ENCODE measurements at places on chromosomes 1 and 21. TPM values are rescaled to one million over a fixed set of nuclear protein-coding genes. Genes with fewer than 3 reads are reported as not detected.

DNA sequence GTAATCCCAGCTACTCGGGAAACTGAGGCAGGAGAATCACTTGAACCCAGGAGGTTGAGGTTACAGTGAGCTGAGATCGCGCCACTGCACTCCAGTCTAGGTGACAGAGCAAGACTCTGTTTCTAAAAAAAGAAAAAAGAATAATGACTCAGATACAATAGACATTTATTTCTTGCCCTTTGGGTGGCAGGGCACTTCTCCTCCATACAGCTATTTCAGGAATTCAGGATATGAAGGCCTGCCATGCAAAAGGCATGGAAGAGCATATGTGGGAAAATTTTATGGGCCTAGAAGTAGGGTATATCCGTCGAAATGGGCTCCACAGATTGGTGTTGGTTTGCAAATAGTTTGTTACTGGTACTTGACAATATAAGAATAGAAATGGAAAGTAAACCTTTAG is 20.2 kb upstream of the POGZ start:
- no peak for DNase-seq

DNA sequence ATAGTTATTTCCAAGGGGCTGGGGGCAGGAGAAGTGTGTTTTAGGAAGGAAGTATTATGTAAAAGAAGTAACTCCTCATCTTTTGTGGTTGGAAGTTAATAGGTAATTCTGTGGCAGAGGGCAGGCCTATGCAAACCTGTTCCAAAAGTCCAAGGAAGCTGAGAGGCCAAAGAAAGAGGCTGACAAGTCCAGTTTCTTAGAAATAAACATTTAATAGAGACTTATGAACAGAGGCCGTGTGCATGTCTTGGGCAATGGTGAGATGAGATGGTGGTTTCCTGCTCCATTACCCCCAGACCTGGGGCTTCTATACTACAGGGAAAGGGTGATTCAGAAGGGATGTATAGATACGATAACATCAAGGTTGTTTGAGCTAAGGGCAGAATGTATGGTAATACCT is 7.6 kb upstream of the CA14 start:
- DNase-seq, result no peak

DCDC2B gene
- not detected for total RNA-seq

AKT3 gene
- total RNA-seq, result 8.0 TPM

DNA sequence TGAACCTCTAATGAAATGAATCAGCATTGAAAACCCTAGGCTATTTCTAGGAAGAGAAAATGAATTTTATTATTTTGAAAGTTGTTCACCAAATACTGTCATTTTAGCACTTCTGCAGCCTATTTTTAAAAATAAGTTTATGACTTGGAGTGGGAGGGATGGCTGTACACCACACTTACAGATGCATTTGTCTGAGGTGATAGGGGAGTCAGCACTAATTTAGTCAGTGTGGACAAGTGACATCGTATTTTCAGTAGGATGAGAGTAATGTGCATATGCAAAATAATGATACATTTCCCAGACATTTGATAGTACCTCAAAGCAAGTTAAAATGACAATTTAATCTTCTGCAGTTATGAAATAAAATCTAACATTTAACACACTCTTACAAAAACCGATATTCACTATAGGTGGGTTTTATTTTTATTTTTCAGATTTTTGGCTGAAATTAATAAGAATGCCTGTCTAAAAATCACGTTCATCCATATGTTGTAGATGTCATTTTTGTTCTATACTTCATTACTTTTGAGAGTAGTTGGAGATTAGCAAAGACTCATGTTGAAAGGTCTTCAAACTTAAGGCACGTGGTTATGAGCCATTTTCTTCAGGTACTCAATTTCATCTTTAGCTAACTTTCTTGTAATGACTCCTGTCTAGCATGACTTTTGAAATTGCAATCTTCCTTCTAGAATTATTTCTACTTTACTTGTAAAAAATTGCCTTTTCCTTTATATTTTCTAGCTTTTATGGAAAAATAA is 186.7 kb downstream of the NCAM2 start:
- DNase-seq, result no peak

- no peak for DNase-seq
Observed at GRCh38 chr1:166915042-166915441, 39.0 kb upstream of the TADA1 start.

GRCh38 chr1:210233216-210233494 is 559 bp downstream of the SERTAD4 start:
- no peak for DNase-seq

DNA sequence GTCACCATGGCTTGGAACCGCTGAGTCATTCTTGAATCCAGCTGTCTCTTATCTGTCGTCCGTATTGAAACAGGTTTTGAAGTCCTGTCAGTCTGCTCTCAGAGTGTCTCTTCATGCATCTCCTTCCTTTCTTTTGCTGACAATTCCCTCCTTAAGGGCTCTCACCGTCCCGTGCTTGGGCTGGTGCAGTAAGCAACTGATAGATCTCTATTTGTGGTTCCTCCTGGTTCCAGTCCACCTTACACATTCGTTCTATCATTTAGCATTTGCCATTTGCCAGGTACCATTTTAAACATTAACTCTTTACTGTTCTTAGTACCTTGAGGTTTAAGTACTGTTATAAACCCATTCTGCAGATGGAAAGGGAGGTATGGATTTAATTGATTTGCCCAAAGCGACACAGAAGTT is 88.9 kb downstream of the DYRK1A start:
- DNase-seq, result no peak

DNA sequence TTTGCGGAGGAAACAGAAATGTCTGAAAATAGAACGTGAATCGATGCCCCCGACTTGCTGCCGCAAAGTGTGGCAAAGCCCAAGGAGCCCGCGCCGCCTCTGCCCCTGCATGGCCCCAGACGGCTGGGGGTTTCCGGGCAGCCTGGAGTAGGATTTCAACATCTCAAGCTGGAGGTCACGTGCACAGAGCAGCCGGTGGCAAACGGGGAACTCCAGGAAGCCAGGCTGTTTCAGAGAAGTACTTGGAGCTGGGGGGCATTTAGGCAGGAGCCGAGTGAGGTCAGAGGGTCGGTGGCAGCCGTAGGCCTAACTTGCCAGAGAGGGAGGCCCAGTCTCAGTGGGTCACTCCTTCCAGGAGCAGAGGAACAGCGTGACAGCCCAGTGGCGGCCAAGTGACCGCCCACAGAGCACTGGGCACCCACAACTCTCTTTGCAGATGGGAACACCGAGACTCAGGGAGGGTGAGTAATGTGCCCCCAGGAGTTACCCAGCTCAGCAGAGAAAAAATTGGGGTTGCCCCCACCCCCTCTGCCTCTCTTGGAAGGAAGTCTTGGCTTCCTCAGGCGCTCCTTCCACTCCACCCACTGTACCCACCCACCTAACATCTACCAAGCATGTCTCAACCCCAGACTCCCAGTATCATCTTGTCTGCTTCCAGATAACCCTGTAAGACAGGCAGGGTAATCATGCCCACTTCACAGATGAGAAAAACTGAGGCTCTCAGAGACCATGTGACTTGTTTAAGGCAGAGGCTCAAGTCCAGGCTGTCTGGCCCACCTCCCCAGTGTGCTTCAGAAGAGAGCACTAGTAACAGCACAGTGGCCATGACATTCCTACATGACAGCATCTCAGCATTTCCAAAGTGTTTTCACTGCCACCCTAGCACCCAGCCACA is 179.4 kb downstream of the HIVEP3 start:
- peak; percentile 53 for DNase-seq

DNA sequence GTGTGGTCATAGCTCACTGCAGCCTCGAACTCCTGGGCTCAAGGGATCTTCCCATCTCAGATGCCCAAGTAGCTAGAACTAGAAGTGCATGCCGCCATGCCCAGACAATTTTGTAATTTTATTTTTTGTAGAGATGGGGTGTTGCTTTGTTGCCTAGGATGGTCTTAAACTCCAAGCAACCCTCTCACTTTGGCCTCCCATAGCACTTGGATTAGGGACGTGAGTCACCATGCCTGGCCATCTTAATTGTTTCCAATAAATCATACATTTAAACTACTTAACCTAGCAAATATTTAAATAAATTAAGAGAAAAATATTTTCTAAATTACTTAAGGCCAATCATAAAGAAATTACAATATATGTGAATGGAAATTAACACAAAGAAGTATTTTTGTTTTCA is 35.1 kb upstream of the ADGRL4 start:
- peak; percentile 13 for DNase-seq

AMPD1 gene
- not detected for total RNA-seq

SPRR4 gene
- total RNA-seq, result not detected

GRCh38 chr1:207603777-207604176 is 41.2 kb upstream of the CR1L start:
- peak; percentile 41 for DNase-seq

IVNS1ABP gene
- total RNA-seq, result 28.5 TPM

- DNase-seq, result no peak
Observed at GRCh38 chr21:31708541-31708940, 23.4 kb downstream of the SCAF4 start.

DNA sequence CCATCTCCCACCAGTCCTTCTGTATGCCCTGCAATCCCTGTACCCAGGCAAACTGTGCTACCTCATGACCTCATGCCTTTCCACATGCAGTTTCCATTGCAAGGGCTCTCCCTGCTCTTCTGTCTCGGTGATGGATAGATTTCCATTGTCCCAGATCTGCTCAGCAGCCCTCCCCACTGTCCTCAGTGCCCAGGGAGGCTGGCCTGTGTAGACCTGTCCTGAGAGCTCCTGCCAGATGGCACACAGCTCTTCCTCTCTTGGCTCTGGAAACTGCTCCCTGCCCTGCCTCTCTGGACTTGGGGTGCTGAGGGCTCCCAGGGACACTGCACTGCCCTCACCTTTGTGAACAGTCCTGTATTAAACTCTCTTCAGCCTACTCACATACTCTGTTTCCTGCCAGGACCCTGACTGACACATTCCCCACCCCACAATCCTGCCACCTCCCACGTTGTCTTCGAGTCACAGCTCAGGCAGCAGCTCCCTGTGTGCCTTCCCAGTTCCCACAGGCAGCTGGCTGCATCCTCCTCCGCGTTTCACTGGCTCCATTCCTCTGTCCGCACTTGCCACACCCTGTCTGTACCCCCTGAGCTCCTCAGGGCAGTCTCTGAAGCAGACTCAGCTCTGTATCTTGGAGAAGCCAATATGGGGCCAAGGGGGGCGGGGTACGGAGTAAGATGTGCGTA is 57.0 kb downstream of the SPATA46 start:
- peak; percentile 28 for DNase-seq

DNA sequence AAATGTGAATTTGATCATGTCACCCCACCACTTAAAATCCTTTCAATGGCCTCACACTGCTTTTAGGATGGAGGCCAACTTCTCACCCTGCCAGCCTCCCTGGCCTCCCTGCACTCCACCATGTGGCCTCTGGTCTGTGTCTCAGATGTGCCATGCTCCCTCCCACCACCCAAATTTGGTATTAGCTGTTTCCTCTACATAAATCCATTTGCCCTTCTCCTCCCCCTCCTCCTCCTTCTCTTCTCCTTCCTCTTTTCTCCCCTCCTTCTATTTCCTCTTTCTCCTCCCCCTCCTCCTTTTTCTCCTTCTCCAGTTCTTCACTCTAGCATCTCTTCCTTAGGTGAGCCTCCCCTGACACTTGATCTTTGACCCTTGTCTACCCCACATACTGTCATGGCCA is 16.7 kb upstream of the GUCA2B start:
- no peak for DNase-seq

GRCh38 chr1:111219557-111220286 is 7.8 kb upstream of the CHI3L2 start:
- no peak for DNase-seq

DNA sequence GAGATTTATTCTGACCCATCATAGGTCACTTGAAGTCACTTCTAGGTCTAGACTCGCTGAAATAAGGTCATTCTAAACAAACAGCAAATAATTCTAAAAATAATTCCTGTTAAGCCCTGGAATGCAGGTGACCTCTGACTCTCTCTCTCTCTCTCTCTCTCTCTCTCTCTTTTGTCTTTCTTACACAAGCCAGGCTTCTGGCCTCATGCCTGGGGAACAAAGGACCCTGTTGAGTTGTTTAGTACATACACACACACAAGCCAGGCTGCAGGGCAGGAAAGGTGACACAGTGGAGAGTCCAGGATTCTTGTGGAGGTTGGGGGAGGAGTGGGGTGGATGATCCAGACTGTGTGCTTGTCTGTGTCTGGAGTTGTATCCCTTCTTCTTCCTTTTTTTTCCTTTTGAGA is 4.0 kb upstream of the MEX3A start:
- DNase-seq, result no peak

ERVH48-1 gene
- total RNA-seq, result not detected

LYPD8 gene
- not detected for total RNA-seq

GRCh38 chr1:11997081-11997850 is 17.0 kb downstream of the MFN2 start:
- DNase-seq, result no peak

- no peak for DNase-seq
Observed at GRCh38 chr1:176884286-176884685, 280.2 kb downstream of the ASTN1 start.

DNA sequence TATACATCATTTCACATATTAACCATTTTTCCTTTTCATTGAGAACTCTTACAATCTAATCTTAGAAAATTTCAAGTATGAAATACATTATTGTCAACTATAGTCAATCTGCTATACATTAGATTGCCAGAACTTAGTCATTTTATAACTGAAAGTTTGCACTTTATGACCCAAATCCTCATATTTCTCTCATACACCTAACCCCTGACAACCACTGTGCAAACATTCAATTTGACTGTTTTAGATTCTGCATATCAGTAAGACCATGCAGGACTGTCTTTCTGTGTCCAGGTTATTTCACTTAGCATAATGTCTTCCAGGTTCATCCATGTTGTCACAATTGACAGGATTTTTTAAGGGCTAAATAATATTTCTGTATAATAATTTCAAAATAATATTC is 1299.0 kb upstream of the B3GALT2 start:
- DNase-seq, result no peak

INSRR gene
- total RNA-seq, result not detected

- DNase-seq, result peak; percentile 54
Observed at GRCh38 chr1:56190806-56191365, 388.5 kb downstream of the PLPP3 start.

DNA sequence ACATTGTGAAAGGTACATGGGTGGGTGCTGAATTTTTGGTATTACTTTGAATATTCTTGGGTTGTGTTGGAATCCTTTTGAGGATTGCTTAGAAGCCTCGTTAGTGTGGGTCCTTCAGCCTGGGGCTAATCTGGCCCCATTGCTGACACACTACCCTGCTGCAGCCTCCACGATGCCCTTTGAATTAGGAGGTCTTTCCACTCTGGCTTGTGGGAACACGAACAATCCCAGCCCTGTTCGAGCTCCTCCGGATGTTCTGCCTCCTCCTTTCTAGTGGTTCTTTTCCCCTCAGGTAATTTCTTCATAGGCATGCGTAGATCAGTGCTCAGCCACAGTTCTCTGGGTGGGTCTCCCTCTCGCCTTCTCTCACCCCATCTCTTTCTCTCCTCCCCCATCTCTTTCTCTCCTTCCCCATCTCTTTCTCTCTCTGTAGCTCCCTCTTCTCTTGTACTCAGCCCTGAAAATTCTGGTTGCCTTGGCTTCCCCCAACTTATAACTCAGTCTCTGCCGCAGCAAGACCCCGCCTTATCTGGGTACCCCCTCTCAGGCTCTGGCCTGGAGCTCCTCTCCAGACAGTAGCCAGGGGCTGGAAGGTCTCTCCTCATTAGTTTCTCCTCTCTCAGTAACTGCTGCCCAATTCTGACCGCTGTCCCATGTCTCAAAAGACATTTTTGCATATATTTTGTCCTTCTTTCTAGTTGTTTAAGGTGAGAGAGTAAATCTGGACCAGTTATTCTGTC is 46.0 kb upstream of the SLC19A1 start:
- DNase-seq, result no peak

Data from MG63 (cell line).